ENCODE measurements at places on chromosomes 2 and 18. TPM values are rescaled to one million over a fixed set of nuclear protein-coding genes. Genes with fewer than 3 reads are reported as not detected.

DNA sequence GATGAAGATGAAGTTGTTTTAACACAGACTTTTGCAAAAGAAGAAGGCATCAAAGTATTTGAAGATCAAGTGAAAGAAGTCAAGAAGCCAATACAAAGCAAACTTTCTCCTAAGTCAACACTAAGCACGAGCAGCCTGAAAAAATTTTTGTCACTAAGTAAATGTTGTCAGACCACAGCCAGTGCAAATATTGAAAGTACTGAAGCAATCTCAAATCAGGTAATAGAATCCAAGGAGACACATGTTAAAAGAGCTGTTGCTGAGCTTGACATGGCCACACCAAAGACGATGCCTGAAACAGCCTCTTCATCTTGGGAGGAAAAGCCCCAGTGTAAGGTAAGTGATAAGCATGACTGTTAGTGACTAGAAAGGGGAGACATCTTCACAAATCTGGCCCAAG is 75.1 kb downstream of the FSIP2 start:
- no peaks in the 10 kb centered on the region for H3K27me3 ChIP-seq
- H3K36me3 ChIP-seq = no peaks in the 10 kb centered on the region
- H3K4me3 ChIP-seq = no peak overlapping the region
- no peak overlapping the region for H3K27ac ChIP-seq
- no peaks in the 10 kb centered on the region for H3K4me1 ChIP-seq

The LYPD6B gene
- total RNA-seq = 41.9 TPM

The DUSP2 gene
- total RNA-seq = 16.5 TPM

- DNase-seq = no peak
- no peak overlapping the region for H3K4me3 ChIP-seq
- H3K4me1 ChIP-seq = no peaks in the 10 kb centered on the region
- H3K27ac ChIP-seq = no peak overlapping the region
Measured at GRCh38 chr2:234851451-234851850, 100.4 kb upstream of the SH3BP4 start.

Measured in testis (tissue), 5 donors.